ENCODE measurements at places on chromosomes 11 and 22.

- DNase-seq, result no peak
Measured at GRCh38 chr11:100593291-100593690, 93.8 kb upstream of the ARHGAP42 start.

- DNase-seq, result peak; percentile 98
Measured at GRCh38 chr11:85664615-85665481, at the start of gene CREBZF. CREBZF (minus strand) TSS chr11:85665129; CDS start chr11:85664875, 254 bp downstream.

DNA sequence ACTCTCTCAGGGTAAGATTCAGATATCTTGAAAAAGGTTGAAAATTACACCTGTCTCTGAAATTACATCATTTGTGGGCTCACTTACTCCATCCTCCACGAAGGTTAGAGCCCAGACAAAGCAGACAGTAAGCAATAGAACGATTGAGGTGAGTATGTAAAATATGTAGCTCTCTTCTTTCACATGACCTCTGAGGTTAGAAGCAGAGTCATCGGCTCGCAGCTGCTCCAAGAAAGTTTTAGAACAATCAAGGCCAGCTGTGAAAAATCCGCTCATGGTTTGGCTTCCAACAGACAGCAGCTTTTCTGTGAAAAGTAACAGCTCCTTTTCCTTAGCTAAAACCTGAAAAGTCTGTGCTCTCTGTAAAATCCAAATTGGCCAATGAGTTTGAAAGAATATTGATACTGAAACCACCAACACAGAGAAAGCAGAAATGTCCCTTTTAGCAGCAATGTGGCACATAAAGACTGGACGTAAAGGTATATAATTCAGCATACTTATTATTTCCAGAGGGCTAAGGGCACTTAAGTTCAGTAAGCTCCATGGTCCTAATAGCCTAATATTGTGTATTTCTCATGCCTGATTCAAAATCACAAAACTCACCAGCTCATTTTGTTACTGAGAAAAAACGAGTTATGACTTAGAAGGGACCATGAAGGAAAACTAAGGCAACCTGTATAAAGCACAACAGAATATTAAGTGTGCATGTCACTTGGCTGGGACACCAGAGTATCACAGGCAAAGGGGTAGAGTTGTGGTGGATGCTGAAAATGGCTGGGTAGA is 78.2 kb downstream of the FAM76B start:
- DNase-seq, result no peak

DNA sequence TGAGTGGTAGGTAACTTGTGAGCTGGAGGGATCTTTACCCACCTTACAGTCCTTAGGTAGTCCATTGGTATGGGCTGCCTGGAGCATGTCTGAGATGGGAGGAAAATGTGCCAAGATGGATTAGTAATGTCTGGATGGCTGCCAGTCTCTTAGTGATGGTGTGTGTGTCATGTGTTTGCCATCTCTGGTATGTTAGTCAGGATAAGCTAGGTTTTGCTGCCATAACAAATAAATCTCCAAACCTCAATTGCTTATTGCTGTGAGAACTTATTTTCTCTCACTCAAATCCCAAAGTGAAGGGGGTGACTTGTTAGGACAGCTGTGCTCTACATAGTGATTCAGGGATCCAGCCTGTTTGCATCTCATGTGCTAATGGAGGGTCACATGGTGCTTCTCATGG is 40.9 kb upstream of the MYEOV start:
- DNase-seq, result no peak

- no peak for DNase-seq
Measured at GRCh38 chr22:41050883-41051282, 41.5 kb upstream of the EP300 start.

GRCh38 chr11:83744620-83745192 is 458.5 kb upstream of the CCDC90B start:
- DNase-seq, result no peak

GRCh38 chr11:66287211-66287888 is 1.6 kb downstream of the YIF1A start:
- no peak for DNase-seq

DNA sequence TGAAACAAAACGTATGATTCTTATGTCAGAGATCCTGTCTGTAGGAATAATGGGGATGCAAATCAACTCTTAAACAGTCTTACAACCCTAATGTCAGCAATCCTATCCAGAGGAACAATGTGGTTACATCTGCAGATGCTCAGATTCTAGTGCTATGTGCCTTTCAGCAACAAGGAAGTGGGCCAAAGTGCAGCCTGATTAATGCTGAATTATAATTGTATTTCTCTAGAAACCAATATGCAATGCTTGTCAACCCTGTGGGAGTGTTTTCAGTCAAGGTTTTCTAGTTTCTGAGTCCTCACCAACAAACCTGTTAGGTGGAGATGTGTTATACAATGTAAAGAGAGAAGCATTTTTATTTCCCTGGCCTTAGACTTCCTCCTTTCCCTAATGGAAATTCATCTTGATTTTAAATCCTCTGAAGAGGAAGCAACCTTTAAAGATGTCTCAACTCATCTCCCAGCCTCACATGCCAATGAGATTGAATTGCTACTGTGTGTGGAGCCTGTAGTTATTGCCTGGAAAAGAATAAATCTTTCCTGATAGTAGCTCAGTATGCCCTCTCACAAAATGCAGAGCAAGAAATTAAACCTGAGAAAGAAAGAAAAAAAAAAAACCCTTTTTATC is 26.2 kb upstream of the TMEM123 start:
- DNase-seq, result no peak

GRCh38 chr11:83312430-83312829 is 26.3 kb upstream of the CCDC90B start:
- no peak for DNase-seq

GRCh38 chr11:72430741-72431570 is 3.4 kb downstream of the CLPB start:
- peak; percentile 80 for DNase-seq

GRCh38 chr11:97764605-97765004 is 1256.1 kb upstream of the CNTN5 start:
- no peak for DNase-seq

DNA sequence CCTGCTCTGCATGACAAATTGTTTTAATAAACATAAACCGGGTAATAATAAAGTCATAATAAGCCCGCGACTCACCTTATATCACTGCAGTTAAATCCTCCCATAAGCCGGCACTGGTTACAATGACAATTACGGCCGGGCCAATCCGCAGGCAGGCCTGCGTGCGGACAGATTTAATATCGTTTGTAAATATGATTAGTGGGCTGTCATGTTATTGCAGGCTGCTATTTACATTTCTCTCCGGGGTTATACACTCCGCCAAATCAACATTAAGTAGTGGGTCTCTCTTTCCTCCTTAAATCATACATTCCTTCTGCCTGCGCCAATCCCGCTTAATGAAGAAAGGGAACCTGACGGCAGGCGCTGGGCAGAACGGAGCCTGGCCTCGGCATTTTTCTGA is 51.8 kb upstream of the LMO1 start:
- DNase-seq, result no peak

GRCh38 chr22:21642584-21643448 is 714 bp downstream of the SDF2L1 start:
- peak; percentile 62 for DNase-seq

DNA sequence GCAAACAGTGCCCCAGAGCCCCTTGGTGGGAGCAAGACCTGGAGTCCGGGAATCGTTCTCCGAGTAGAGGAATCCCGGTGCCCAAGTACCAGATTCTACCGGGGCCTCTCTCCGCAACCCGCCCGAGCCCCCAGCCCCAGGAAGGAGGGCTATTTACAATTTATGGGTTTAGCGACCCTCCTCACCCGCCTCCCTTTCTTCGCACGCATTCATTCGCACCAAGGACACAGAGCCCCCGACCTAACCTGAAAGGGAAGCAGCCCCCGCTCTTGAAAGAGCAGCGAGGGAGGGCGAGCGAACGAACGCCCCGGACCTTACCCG is 628 bp downstream of the LRP4 start:
- no peak for DNase-seq

GRCh38 chr11:45685964-45686537 is 20.6 kb upstream of the CHST1 start:
- no peak for DNase-seq

GRCh38 chr11:130729193-130729592 is 187.1 kb downstream of the SNX19 start:
- DNase-seq, result no peak

DNA sequence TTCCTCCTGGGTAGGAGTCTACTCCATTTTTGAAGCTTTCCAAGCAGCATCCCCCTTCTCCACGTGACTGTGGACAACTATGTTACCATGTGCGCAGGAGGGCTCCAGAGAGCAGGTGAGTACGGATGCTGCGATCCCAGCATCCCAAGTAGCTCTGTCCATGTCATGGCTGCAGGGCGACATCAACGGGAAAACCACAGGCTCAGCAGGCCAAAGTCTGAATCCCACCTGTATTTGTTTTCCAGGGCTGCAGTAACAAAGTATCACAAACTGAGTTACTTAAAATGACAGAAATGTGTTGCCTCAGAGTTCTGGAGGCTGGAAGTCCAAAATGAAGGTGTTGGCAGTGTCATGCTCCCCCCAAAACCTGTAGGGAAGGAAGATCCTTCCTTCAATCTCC is 40.3 kb downstream of the MCHR1 start:
- DNase-seq, result no peak

- DNase-seq, result no peak
Measured at GRCh38 chr11:34254011-34254410, 103.8 kb downstream of the ABTB2 start.

GRCh38 chr22:27111796-27112672 is 454.6 kb downstream of the MIAT start:
- DNase-seq, result no peak

DNA sequence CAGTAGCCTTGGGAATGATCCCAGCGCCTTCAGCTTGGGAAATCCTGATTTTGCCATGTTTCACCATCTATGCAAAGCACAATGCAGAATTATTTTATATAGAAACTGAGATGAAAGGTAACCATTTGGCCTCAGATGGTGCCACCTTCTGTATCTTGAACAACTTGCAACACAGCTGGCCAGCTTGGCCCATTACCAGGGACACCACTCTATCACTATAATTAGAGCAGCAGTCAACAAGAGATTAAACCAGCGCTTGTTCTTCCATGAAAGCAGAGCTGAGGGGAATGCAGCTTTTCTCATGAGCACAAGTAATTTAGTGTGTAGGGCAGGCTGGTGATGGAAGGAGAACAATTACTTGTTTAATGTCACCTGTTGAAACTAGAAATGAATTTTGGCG is 6.7 kb upstream of the ZDHHC13 start:
- DNase-seq, result no peak

DNA sequence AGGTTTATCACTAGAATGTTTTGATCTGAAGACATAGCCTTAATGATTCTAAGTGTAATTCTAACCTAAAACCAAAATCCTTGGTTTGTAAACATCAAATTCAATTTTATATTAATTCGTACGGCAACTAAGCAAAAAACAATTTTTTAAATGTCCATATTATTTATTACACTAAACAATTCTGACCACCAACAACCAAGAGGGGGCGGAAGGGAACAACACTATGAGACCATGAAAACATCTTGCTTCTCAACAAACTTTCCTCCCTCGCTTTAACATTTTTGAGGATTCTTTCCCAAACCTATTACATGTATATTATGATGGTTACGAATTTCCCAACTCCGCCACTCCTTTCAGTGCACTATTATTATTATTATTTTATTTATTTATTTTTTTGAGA is 6.5 kb upstream of the UCP2 start:
- peak; percentile 64 for DNase-seq

GRCh38 chr22:25027959-25028840 is 75.7 kb downstream of the KIAA1671 start:
- DNase-seq, result no peak

DNA sequence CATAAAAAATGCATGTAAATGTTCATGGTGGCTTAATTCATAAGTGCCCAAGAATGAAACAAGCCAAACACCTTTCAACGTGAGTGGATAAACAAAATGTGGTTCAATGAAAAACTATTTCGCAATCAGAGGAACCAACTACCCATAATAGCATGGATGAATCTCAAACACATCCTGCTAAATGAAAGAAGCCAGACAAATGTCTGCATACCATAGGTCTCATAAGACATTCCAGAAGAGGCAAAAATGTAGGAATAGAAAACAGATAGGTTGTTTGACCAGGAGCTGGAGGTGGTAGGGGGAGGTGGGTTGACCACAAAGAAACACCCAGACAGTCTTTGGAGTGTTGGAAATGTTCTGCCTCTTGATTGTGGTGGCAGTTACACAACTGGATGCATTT is 13.2 kb upstream of the OSBPL5 start:
- no peak for DNase-seq

DNA sequence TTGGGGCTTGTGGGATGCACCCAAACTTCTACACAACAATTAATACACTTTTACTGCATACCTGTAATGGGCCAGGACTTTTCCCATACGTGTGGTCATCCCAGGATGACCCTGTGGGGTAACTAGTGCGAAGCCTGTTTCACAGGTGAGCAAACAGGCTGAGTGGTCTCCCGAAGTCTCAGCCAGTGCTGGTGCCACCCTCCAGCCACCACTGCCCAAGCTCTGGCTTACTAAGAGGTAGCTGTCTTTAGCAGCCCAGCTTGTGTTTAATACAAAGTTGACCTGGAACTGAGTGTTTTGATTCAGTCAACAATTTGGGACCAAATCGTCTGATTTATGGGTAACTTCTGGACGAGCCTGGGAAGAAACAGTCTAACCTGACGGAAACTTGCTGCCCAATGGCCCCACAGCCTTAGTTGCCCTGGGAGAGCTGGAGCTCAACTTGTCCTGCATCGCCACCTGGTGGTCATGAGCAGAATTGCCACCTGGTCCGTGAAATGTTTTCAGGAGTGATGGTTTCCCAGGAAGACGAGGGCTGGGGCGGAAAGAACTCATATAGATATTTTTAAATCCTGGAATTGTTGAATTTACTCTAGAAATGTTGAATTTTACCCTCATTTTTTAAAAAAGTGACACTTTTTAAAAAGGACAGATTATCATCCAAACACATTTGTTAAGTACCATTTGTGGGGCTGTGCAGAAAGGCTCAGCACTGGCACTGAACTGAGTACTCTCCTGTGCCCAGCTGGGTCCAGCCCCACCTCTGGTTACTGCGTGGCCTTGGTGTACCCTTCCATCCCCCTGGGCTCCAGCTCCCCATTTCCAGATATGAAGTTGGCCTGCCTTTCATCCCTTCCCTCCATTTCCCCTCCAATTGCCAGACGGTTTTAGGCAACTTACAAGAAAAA is 95.5 kb upstream of the PARVA start:
- DNase-seq, result peak; percentile 88

DNA sequence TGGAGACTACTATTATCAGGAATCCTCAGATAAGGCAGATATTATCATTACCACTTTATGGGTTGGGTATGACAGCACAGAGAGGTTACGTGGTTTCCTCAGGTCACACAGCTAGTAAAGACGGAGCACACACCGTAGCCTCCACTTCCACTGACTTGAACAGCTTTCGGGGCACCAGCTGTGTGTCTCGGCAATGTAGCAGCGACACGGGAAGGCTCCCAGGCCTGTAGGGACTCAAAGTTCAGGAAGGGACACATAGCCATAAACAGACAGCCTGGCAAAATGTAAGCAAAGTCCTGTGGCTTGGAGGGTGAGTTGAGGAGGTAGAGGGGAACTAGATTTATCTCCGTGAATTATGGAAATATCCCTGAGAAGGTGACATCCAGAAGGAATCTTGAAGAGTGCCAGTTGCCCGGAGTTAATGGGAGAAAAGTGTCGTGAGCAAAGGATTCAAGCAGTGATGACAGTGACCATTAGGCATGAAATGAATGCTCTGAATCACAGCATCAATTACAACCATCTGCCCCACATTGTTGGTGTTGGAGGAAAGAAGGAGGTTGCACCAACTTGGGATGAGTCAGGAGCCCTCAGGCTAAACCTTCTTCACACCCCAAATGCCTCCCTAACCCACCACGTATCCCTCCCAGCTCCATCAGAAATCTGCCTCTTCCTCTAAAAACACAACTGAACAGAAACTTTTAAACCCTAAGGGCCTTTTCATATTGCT is 106.7 kb upstream of the ASPHD2 start:
- DNase-seq, result no peak
